ENCODE measurements at places on chromosomes 6 and 20.
A peak's percentile ranks its signal among the peaks of the same experiment; 100 is the strongest.

GRCh38 chr6:41167173-41167963 lies 4.5 kb upstream of the TREM2 start:
- DNase-seq: no peak

DNA sequence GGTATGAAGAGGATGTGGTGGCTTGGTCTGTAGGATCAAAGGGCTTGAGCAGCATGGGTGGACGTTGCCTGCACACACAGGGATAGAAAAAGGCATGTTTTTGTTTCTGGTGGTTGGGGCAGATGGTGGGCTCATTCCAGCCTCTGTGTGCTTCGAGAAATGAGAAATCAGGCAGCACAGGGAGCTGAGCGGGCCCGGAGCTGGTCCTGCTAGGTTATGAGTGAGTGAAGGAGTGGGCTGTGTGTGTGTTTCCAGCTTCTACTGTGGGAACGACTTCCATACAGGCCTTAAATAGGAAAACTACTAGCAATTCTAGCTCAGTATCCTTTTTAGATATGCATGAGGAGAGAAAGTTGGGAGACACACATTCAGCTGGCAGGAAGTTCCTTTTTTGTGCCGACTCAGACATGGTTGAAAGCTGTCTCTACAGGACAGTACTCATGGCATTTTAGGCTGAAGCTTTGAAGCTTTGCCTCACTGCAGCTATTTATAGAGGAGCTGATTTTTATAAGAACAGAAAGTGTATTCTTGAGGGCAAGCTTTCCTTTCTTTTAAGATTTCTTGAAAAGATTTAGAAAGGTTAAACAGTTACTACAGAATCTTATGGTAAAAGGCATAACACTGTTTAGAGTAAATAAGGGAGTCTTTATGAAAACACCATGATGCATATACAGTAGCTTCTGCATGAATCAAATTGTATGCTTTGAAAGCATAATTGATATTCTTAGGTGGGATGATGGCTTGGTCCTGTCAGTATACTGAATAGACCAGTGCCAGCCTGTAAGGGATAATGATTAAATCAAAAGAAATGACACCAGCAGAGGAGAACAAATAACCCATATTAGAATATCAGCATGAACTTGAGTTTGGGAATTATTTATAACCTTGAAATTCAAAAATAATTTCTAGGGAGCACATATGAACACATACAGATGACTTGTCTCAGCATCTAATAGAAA lies 104.0 kb upstream of the MAN1A1 start:
- DNase-seq: no peak

DNA sequence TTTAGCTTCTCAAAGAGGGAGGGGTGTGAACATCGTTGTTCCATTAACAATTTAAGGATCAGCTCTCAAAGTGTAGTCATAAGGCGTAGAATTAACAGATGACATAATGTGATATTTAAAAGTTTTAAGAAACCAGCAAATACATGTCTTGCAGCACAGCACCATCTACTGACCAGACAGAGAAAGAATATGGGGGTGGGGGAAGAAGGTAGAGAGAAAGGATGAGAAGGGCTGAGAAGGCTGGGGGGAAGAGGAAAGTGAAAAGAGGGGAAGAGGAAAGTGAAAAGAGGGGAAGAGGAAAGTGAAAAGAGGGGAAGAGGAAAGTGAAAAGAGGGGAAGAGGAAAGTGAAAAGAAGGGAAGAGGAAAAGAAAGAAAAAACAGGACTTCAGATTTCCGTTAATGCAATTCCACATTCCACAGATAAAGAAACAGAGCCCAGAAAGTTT lies 80.9 kb downstream of the HAO1 start:
- DNase-seq: no peak

DNA sequence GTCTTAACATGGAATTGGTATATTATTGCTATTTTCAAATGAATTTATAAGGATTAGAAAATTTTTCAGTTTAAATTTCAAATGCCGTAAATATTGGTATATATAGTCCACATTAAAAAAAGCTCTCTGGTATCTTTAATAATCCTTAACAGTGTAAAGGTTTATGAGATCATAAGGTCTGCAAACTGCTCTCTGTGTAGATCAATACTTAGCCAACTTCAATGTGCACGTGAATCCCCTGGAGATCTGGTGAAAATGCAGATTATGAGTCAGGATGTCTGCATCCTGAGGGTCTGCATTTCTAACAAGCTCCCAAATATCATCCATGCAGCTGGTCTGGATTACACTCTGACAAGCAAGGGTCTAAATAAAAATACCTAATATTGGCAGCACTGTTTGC lies 43.5 kb downstream of the LAMA4 start:
- DNase-seq: no peak

- no peak for DNase-seq
Observed at GRCh38 chr6:105795913-105796517, 290.1 kb upstream of the PRDM1 start.

GRCh38 chr6:82370788-82371187 lies 7.2 kb downstream of the TPBG start:
- DNase-seq: no peak

GRCh38 chr6:19880066-19880465 lies 42.9 kb downstream of the ID4 start:
- DNase-seq: no peak

DNA sequence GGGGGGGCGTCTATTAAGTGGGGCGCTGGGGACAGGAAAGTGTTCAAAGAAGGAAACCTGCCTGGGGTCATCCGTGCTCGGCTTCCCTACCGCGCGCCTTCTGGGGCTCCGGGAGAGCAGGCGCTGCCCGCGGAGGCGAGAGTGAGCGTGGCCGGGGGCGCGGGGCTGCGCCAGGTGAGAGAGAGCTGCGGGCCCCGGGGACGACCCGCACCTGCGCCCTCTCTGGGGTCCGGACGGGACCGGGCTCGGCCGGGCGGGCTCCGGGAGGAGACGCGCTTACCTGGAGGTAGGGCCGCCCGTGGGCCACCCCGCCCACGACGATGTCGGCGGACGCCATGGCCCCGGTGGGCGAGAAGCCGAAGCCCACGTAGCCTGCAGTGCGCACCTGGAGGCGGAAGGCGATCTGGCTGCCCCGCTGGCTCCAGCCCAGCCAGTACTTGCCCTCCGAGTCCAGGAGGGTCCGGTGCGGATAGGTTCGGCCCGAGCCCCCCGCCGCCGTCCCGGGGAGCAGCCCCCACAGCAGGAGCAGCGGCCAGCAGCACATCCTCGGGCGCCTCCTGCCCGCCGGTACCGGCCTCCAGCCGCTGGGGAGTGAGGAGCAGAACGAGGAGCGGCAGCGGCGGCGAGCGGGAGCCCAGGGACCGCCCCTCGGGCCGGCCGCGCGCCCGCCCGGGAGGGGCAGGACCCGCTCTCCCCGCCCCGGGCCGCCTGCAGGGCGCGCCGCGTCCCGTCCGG lies at the start of gene MOXD1:
Gene MOXD1, minus strand, starts transcription at position 593 of the 735 bp plus-strand sequence. Its CDS starts 49 bp downstream, at position 544.
- no peak for DNase-seq

DNA sequence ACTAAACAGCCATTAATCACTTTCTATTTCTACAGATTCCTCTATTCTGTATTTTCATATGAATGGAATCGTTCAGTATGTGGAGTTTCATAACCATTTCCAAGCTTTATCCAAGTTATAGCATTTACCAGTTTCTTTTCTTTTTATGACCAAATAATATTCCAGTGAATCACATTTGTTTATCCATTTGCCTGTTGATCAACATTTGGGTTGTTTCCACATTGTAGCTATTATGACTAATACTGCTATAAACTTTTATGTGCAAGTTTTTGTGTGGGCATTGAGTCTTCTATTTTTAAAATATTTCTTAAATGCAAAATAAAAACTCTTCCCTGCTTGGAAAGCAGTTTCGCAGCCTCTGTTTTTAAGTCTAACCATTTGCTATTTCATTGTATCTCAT lies 336.4 kb upstream of the OPRM1 start:
- no peak for DNase-seq

- DNase-seq: no peak
Observed at GRCh38 chr6:122780114-122780513, 598 bp downstream of the FABP7 start.

GRCh38 chr6:107237992-107238660 lies 122.8 kb upstream of the BEND3 start:
- no peak for DNase-seq

DNA sequence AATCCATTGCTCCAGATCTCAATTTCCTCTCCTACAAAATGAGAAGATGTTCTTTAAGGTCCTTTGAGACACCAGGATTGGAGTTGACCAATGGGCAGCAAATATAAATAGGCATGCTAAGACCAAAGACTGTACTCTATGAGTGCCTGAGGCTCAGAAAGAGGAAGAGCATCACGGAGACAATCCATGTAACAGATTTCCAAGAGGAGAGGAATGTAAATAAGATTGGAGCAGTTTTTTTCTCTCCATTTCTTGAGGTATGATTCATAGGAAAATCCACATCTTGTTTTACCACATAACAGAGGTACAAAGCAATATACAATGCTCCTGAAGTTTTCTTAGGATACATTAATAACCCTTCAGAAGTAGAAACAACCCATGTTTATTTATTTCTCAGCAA lies 109.8 kb downstream of the UBE3D start:
- no peak for DNase-seq

GRCh38 chr6:39665861-39666260 lies 59.3 kb downstream of the KIF6 start:
- DNase-seq: no peak

GRCh38 chr20:38108438-38108985 lies 56.6 kb downstream of the TGM2 start:
- no peak for DNase-seq

GRCh38 chr6:37705239-37706051 lies 7.8 kb upstream of the MDGA1 start:
- peak; percentile 64 for DNase-seq

DNA sequence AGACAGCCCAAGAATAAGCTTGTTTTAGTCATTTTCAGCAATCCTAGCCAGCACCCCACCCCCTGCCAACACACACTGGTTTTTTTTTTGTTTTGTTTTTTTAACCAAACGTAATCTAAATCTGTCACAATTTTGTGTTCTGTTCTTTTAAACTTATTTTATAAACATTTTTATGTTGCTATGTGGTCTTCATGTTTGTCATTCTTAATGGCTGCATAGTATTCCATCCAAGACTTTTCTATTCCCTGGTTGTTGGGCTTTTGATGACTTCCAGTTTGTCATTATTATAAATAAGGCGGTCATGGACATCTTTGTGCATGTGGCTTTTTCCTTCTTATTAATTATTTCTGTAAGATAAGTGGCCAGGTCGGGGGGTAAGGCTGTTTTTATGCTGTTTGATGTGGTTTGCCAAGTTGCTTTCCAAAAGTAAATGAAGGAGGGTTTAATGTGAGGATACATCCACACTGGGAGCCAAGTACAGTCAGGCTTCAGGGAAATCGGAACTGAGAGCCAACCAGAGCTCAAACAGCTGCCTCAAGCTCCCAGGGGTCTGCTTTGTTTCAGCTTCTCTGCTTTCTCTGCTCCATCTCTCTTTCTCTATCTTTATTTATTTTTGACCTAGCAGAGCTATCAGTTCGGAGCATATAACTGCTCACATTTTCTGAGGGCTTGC lies 125.8 kb downstream of the VEGFA start:
- no peak for DNase-seq

DNA sequence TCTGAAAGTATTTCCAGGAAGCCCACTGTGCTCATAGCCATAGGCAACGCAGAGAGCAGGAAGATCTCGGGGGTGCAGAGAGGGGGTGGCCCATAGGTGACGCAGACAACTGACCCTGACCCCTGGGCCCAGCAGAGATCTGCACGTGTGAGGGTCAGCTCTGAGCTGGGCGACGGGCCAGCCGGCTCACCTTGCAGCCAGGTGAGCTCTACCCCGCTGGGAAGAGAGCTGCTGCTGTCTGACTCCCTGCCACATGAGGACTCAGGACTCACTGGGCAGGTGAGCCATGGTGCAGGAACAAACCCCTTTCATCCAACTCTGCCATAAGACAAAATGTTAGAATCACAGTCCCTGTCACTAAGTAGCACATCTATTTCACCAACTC lies 19.6 kb downstream of the ZBTB46 start:
- no peak for DNase-seq

DNA sequence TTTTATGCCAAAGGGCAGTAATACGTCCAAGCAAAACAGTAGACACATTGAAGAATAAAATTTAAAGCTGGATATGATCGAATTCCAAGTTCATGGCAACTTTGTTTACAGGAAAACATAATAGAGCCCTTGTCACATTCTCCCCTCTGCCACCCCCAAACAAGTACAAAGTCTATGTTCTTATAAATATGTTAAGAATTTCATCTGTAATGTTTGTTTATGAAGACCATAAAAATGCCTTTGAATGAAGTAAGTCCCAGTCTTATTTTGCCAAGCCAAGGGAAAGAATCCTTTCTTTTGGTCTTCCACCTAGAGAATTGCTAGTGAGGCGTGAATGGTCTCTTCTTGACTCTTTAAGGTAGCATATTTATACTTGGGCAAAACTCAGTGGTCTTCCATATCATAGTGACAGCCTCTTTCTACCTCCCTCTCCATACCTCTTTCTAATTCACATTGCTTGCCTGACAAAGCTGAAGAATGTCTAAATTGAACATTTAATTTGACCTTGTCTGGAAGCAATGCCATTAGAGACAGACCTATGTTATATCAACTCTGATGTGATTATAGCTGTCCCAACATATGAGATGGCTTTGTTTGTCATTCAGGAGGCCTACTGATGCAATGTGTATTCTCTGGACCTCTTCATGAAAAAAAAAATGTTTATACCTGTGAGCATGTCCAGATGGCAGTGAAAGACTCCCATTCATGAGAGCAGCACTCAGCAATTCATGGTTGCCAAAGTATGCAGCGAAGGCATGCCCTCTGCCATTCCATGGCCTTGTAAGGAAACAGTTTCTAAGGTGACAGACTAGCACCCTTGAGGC lies 70.6 kb upstream of the CCN2 start:
- DNase-seq: no peak

DNA sequence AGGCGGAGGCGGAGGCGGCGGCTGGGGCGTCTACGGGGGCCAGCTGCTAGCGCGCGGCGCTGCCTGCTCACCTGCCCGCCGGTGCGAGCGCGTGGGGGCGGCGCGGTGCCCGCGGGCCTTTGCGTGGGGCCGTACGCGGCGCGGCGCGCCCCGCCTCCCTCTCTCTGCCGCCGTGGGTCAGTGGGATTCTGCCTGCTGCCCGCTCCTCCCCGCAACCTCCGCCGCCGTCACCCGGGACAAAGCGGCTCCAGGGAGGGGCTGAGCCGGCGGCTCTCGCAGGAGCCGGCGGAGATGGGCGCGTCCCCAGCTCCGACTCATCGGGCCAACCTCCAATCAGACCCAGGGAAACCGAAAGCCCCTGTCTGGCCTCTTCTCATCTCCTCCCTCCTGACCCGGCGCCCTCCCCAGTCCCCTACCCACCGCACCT lies at the start of gene RCAN2:
Gene RCAN2, minus strand, starts transcription at position 249 of the 427 bp plus-strand sequence.
- peak; percentile 1 for DNase-seq

- no peak for DNase-seq
Observed at GRCh38 chr20:23149623-23150279, 63.6 kb upstream of the CD93 start.

- DNase-seq: no peak
Observed at GRCh38 chr6:147534116-147534860, 25.8 kb downstream of the SAMD5 start.
